ENCODE measurements at places on chromosomes 3 and 15. TPM values are rescaled to one million over a fixed set of nuclear protein-coding genes. Genes with fewer than 3 reads are reported as not detected.

- H3K36me3 ChIP-seq = no peaks in the 10 kb centered on the region
- H3K27me3 ChIP-seq = no peaks in the 10 kb centered on the region
- H3K4me3 ChIP-seq = no peak overlapping the region
- H3K27ac ChIP-seq = no peak overlapping the region
Observed at GRCh38 chr3:30760040-30760695, 134.3 kb downstream of the GADL1 start.

The GP5 gene
- 0.38 TPM for total RNA-seq

The RBPMS2 gene
- 4.0 TPM for total RNA-seq

The CILP gene
- 10.2 TPM for total RNA-seq

DNA sequence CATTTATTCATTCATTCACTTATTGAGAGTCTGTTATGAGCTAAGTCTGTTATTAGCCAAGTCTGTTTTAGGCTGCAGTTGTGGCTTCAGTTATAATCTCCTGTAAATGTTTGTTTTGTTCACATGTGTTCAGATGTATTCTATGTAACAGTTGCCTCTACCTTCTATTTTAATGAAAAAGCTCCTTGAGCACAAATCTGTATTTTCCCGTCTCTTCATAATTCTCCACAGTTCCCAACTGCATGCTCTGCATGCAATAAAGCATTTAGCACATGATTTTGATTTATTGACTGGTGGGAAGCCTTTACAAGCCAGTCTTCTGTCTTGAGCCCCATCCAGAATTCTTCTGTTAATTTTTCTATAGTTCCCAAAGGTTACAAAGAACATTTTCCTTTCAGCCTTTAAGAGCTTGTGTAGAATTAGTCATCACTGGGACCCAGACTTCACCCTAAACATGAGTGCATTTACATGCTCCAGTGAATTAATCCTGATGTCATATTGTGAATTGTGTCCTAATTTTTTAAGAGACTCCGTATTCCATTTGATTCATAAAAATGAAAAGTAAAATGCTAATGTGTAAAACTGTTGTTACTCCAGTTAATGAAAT is 122.3 kb upstream of the NR2E3 start:
- no peaks in the 10 kb centered on the region for H3K27me3 ChIP-seq
- H3K36me3 ChIP-seq = no peaks in the 10 kb centered on the region
- DNase-seq = no peak
- H3K4me3 ChIP-seq = no peak overlapping the region

DNA sequence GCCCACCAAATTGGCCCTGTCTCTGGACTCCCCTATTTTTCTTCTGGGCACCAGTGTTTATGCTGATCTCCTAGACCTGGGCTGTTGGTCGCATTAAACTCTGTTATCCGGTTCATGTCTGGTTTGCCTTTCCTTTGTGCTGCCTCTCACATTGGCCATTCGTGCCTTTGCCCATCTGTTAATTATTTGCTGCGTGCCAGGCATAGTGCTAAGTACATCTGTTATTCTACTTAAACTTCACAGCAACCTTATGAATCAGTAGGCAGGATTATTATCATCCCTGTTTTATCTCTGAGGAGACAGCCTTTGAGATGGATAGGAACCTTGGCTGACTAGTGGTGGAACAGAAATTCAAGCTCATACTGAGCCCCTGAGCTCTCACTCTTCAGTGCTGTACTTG is 76.0 kb downstream of the THSD4 start:
- no peak for DNase-seq
- no peak overlapping the region for H3K27ac ChIP-seq
- H3K4me1 ChIP-seq = no peaks in the 10 kb centered on the region
- no peaks in the 10 kb centered on the region for H3K36me3 ChIP-seq
- no peaks in the 10 kb centered on the region for H3K27me3 ChIP-seq
- no peak overlapping the region for H3K4me3 ChIP-seq

The RTP3 gene
- total RNA-seq = not detected

Measured in lower lobe of right lung (tissue), 2 donors.